ENCODE measurements at places on chromosomes 7 and 10.
A peak's percentile ranks its signal among the peaks of the same experiment; 100 is the strongest.

GRCh38 chr10:124345521-124345920 is 73.2 kb downstream of the OAT start:
- H3K27me3 ChIP-seq, result 0 out of 2 replicates have a peak, but pooled peaks cover 4% of the 10 kb centered on the region
- H3K27ac ChIP-seq, result no peak overlapping the region
- H3K4me1 ChIP-seq, result no peaks in the 10 kb centered on the region
- no peaks in the 10 kb centered on the region for H3K36me3 ChIP-seq
- DNase-seq, result no peak

- H3K4me3 ChIP-seq, result no peak overlapping the region
- no peaks in the 10 kb centered on the region for H3K36me3 ChIP-seq
- peaks cover 14% of the 10 kb centered on the region for H3K4me1 ChIP-seq
- DNase-seq, result peak; percentile 94
Observed at GRCh38 chr7:83677180-83677866, 28.4 kb upstream of the SEMA3E start.

- DNase-seq, result no peak
- peaks cover 56% of the 10 kb centered on the region for H3K27me3 ChIP-seq
- no peaks in the 10 kb centered on the region for H3K36me3 ChIP-seq
- no peak overlapping the region for H3K4me3 ChIP-seq
- no peak overlapping the region for H3K27ac ChIP-seq
Observed at GRCh38 chr7:157687158-157687557, 350.4 kb downstream of the DNAJB6 start.

- DNase-seq, result no peak
- H3K4me3 ChIP-seq, result no peak overlapping the region
- no peak overlapping the region for H3K27ac ChIP-seq
- no peaks in the 10 kb centered on the region for H3K36me3 ChIP-seq
- H3K27me3 ChIP-seq, result no peaks in the 10 kb centered on the region
Observed at GRCh38 chr10:3679950-3680629, 104.9 kb downstream of the KLF6 start.

GRCh38 chr7:134691546-134692343 is 45.1 kb downstream of the BPGM start:
- H3K27ac ChIP-seq, result peak overlapping the region; percentile 86
- peak; percentile 78 for DNase-seq
- no peaks in the 10 kb centered on the region for H3K27me3 ChIP-seq
- no peak overlapping the region for H3K4me3 ChIP-seq

DNA sequence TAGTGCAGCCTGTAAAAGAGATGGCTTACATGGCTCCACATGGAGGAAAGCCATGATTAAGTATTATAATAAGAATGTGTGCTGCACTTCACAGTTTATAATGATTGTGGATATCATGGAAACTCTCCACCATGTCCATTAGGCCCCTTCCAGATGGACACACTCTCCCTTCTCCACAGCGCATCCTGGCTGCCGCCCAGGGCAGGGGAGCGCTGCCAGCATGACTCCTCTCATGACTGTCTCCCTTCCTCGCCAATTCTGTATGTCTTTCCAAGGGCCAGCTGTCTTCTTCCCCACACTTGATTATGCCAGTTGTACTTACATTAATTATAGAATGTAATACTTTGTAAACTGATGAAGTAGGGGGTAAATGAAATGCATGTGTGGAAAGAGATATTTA is 259.3 kb upstream of the TMEM72 start:
- H3K36me3 ChIP-seq, result no peaks in the 10 kb centered on the region
- no peaks in the 10 kb centered on the region for H3K27me3 ChIP-seq
- DNase-seq, result peak; percentile 81
- H3K4me3 ChIP-seq, result no peak overlapping the region
- H3K4me1 ChIP-seq, result peaks cover 32% of the 10 kb centered on the region

DNA sequence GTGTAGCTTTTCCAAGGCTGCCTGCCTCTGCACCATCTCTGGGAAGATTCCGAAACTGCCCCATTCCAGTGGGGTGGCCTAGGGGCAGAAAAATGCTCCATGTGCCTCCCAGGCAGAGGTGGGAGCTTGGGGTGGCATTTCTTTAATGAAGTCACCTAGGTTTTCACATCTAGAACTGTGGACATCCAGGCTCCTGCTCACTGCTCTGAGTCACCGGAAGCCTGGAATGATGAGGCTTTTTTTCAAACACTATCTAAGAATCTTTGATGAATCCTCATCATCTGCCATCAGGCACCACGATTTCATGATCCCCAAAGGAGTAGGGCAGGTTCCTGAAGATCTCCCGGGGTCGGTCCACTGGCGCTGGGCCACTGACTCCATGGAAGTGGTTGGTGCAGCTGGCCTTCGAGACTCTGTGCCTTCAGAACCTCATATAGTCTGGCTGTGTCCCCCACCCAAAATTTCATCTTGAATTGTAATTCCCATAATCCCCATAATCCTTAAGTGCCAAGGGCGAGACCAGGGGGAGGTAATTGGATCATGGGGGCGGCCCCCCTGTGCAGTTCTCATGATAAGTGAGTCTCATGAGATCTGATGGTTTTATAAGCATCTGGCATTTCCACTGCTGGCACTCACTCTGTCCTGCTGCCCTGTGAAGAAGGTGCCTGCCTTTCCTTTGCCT is 37.1 kb downstream of the MTURN start:
- peak; percentile 88 for DNase-seq
- H3K27me3 ChIP-seq, result no peaks in the 10 kb centered on the region
- peak overlapping the region; percentile 78 for H3K27ac ChIP-seq
- no peaks in the 10 kb centered on the region for H3K36me3 ChIP-seq
- peaks cover 47% of the 10 kb centered on the region for H3K4me1 ChIP-seq

DNA sequence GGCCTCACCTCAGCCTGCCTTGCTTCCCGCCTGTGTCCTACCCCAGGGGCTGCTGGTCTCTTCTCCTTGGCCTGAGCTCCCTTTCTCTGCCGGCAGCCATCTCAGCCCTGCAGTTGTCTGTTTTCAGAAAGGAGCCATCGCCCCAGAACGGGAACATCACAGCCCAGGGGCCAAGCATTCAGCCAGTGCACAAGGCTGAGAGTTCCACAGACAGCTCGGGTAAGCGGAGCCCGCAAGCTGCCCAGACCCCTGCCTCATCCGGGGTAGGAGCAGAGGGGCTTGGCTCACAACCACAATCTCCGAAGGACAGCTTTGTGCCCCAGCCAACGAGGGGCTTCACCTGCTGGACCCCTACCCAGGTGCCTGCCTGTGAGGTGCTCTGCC is 5.3 kb upstream of the DEPP1 start:
- peaks cover 31% of the 10 kb centered on the region for H3K4me1 ChIP-seq
- DNase-seq, result no peak
- no peaks in the 10 kb centered on the region for H3K27me3 ChIP-seq
- no peak overlapping the region for H3K4me3 ChIP-seq
- H3K27ac ChIP-seq, result no peak overlapping the region
- no peaks in the 10 kb centered on the region for H3K36me3 ChIP-seq

DNA sequence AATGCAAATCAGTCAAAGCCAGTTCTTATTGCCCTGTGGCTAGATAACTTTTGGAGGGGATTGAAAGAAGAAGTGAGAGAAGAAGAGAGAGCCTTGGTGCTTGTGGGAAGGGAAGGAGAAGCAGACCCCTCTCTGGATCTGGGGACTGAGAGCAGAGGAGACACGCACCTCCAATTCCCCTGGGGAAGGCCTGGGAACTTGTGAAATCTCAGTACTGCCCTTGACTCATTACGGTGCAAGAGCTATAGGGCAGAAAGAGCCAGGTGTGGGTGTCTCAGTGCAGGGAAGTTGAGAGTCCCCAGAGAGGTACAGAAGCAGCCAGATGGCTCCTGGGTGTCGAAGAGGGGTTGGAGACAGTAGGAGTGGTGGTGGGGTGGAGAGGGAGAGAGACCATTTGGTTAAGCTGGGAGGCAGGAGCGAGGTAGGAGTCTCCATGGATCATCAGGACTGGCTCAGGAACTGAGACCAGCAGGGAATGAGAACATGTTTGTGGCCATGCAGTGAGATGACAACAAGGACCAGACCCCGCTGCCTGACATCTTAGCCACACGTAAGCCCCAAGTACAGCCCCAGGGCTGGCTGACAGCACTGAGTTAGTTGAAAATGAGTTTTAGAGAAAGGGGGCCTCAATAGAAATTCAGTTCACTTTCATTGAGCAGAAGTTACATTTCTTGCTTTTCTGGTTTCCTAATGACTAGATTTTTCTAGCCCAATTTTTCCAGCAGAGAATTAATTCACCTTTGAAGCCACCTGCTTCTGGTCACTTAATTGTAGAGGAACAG is 238.2 kb downstream of the BUB3 start:
- H3K27ac ChIP-seq, result no peak overlapping the region
- DNase-seq, result no peak
- no peaks in the 10 kb centered on the region for H3K27me3 ChIP-seq
- no peak overlapping the region for H3K4me3 ChIP-seq

DNA sequence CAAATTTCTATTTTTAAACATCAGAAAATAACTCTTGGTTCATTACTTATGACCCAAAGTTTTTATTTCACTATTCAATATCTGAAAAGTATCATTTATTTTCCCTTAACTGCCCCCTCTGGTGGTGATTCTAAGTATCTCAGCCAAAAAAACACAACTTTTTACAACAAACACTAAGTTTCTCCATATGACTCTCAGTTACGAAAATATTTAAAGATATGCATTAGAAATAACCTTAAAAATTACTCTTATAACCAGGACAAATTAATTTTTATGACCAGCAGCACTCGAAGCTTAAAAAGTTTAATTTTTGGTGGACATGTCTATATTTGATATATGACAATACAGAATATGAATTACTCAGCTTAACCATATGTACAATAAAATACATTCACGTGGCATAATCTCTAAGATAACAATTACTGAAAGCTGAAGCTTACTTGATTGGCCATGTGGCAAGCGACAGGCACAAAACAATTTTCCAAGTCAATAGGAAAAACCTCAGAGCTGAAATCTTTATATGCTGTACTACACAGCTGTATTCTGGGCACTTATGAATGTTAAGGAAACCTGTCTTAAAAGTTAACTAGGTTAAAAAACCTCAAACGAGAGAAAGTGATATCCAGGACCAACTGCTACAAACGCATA is 2.3 kb downstream of the HNRNPA2B1 start:
- H3K4me1 ChIP-seq, result peaks cover 30% of the 10 kb centered on the region
- peak; percentile 59 for DNase-seq
- H3K36me3 ChIP-seq, result peaks cover 58% of the 10 kb centered on the region
- H3K4me3 ChIP-seq, result peak overlapping the region; percentile 86
- no peaks in the 10 kb centered on the region for H3K27me3 ChIP-seq

- H3K36me3 ChIP-seq, result no peaks in the 10 kb centered on the region
- DNase-seq, result peak; percentile 75
- peaks cover 5% of the 10 kb centered on the region for H3K4me1 ChIP-seq
- H3K27me3 ChIP-seq, result peaks cover 18% of the 10 kb centered on the region
- H3K27ac ChIP-seq, result no peak overlapping the region
Observed at GRCh38 chr10:132883391-132883881, 58.9 kb downstream of the CFAP46 start.

- no peak for DNase-seq
- H3K4me3 ChIP-seq, result no peak overlapping the region
- H3K4me1 ChIP-seq, result no peaks in the 10 kb centered on the region
- H3K27me3 ChIP-seq, result no peaks in the 10 kb centered on the region
- no peaks in the 10 kb centered on the region for H3K36me3 ChIP-seq
Observed at GRCh38 chr10:3951993-3952392, 167.0 kb upstream of the KLF6 start.

DNA sequence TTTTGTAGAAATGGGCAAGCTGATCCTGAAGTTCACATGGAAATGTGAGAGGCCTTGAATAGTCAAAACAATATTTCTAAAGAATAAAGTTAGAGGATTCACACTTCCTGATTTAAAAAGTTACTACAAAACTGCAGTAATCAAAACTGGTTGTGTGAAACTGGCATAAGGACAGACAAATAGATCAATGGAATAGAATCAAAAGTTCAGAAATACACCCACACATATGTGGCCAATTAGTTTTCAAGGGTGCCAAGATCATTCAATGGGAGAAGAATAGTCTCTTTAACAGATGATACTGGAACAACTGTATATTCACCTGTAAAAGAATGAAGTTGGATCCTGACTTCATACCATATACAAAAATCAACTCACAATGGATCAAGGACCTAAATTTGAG is 27.7 kb downstream of the DNAJC9 start:
- H3K27ac ChIP-seq, result no peak overlapping the region
- H3K4me3 ChIP-seq, result no peak overlapping the region
- peaks cover 5% of the 10 kb centered on the region for H3K4me1 ChIP-seq
- H3K36me3 ChIP-seq, result peaks cover 15% of the 10 kb centered on the region

DNA sequence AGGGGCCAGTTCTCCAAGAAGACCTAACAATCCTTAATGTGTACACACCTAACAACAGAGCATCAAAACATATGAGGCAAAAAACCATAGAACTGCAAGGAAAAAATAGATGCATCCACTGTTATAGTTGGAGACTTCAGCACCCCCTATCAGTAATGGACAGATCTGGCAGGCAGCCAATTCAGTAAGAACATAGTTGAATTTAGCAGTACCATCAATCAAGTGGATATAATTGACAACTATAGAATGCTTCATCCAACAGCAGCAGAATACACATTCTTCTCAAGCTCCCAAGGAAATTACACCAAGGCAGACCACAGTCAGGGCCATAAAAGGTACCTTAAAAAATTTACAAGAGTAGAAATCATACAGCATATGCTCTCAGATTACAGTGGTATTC is 42.2 kb downstream of the POLL start:
- H3K27me3 ChIP-seq, result no peaks in the 10 kb centered on the region
- H3K4me3 ChIP-seq, result no peak overlapping the region
- H3K36me3 ChIP-seq, result no peaks in the 10 kb centered on the region

GRCh38 chr10:16585103-16585502 is 63.4 kb upstream of the C1QL3 start:
- H3K27ac ChIP-seq, result no peak overlapping the region
- H3K4me1 ChIP-seq, result no peaks in the 10 kb centered on the region
- no peaks in the 10 kb centered on the region for H3K36me3 ChIP-seq

DNA sequence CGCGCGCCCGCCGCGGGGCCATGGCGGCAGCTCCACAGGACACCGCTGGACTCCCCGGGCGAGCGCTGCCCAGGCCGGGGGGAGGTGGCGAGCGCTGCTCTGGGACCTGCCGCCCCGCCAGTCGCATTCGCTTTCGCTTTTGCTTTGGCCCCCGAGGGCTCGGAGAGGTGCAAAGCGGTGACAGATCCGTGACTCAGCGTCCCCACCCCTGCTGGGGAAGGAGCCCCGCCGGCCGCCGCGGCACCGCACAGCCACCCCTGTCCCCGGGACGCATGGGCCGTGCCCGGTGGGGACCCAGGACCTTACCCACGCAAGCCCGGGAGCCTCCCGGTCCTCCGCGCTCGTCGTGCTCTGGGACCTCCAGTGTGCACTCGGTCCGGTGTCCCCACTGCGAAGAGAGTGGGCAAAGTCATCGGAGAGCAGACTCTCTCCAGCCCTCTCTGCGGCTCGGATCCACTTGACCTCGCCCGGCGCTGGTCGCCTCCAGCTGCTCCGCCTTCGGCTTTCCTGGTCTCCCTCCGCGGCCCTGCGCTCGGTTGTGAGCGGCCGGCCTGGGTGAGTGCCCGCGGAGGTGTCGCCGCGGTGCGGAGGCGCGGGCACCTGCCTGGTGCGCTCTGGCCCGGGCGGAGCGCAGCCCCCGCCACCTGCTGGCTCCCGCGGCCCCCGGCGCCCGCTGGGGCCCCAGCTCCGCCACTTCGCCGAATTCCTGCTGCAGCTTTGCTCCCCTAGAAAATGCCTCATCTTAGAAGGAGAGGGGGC is at the start of gene IL15RA:
IL15RA (minus strand) TSS at position 73 of the 759 bp plus-strand sequence; CDS start at position 22, 51 bp downstream.
- DNase-seq, result peak; percentile 86
- no peaks in the 10 kb centered on the region for H3K27me3 ChIP-seq
- H3K27ac ChIP-seq, result peak within 1 kb of the TSS; percentile 27
- peak within 1 kb of the TSS; percentile 87 for H3K4me3 ChIP-seq
- no peaks in the 10 kb centered on the region for H3K4me1 ChIP-seq

All from GM23248 (cell line).